ENCODE measurements at places on chromosomes 2 and 18.
A peak's percentile ranks its signal among the peaks of the same experiment; 100 is the strongest.

DNA sequence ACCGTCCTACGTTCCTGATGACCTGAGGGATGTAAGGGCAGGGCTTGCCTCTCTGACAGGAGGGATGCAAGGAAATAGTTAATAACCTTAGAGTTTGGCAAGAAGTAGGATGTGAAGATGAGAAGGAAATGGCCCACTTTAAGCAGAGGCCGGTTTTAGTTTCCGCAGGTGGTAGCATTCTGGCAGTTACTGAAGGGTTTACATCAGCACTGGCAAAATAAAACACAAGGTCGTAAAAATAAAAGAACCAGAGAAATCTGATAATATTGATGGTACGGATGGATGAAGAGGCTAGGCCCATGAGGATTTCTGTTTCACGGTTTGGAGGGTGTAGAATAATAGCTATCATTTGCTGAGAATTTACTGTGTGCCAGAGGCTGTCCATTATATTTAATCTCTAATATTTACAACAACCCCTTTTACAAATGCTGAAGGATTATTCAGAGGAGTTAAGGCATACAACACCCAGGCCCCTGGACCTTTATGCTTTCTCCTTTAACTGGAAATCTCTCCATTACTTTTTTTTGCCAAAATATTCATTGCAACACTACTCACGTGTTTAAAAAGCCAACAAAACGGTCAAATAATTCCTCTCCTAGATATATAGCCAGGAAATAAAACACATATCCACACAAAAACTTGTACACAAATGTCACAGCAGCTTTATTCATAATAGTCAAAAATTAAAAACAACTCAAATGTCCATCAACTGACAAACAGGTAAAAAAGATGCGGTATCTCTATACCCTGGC, 28.5 kb downstream of the DAPL1 start:
- no peak for DNase-seq

DNA sequence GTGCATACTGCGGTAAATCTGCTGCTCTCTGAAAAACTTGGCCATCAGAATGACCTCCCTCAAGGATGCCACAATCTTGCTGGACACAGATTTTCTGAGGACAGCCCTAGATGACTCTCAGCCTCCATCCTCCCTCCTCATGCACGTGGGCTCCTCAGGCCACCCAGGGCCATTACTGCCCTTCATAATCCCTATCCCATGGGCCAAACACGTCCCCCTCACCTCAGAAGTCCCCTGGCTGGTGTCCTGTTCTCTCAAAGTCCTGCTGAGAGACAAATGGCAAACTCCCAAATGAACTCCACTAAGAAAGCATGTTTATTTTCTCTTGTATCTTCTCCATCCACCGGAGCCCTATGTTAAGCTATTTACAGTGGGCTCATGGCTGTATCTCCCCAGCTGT, 125.7 kb downstream of the MRO start:
- no peak for DNase-seq

DNA sequence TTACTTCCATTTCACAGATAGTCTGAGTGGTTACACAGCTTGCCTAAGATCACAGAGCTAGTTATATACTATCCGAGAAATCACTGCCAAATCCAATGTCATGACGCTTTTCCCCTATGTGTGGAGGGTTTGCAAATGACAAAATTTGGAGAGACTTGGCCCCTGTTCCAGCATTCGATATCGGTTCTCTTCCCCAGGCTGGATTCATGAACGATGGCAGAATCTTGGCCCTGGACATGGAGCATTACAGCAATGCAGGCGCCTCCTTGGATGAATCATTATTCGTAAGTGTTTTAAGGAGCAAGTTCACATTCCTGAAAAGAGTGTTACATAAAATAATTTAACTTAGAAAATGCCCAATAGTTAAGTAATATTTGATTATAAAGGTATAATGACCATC, 55.1 kb downstream of the AOX1 start:
- DNase-seq: no peak

- DNase-seq: no peak
These were observed 14.0 kb downstream of the PXDN start for GRCh38 chr2:1730015-1730927.

DNA sequence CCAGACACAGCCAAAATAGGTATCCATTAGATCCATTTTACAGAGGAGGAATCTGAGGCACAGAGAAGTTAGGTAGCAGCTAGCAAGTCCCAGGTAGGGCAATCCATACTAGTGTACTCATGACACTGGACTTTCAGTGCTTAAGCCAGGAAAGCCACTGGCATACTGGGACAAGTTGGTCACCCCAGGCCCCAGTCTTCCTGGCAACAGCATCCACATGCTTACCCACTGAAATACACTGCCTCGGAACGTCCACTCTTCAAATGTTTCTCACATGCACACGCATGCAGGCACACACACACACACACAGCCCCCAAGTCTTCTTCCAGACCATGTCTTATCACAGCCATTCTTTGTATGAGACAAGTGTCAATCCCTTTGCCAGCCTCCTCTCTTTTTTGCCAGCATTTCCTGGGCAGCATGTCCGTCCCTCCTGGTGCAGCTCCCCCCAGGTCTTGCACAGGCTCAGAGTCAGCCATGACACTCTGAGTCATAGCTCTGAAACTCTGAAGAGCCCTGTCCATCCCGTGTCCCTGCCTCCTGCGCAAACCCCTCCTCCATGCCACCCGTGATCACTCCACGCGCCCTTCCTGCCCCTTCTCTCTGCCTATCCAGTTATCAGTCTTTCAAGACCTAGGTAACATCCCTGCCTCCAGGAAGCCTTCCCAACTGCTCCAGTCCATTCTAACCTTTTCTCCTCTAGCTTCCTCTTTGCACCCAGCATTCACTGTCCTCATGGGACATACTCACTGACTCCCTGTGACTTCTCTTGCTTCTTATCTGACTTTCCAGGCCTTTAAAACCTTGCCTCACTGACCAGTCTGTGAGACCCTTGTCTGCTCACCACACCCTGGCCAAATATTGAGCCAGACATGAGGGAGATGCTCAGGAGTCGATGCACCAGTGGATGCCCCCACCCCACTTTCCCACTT, 10.9 kb upstream of the TEX261 start:
- no peak for DNase-seq

DNA sequence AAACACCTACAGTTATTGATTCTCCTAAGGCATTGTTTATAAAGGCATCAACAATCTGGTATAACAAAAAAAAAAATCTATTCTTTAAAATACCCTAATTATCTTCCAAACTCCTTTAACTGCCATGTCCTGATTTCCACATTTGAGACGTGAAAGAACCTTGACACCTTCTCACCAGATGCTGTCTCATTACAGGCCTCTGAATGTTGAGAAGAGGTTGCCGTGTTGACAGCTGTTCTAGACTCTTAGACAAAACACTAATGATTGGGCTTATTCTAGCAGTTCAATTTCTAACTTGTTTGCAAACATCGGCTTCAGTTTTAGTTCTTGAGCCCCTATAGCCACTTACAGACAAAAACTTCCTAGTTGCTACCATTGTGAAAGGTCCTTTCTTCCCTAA, 988.8 kb downstream of the LRP1B start:
- no peak for DNase-seq

DNA sequence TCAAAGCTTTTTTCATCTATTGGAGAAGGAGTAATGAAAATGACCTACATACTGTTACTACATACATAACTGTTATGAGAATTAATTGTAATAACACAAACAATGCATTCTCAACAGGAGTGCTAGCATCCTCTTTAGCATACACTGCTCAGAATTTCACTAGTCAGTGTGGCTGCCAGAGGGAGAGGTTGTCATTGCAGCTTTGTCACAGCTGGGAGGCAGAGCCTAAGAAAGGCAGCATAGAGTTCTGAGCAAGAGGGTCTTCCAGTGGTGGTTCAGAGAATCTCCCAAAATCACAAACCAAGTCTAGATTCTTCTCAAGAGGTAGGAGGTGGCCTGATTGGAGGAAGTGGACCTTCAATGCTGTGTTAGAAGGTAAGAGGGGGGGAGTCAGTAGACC, 286.7 kb upstream of the CYRIA start:
- no peak for DNase-seq

DNA sequence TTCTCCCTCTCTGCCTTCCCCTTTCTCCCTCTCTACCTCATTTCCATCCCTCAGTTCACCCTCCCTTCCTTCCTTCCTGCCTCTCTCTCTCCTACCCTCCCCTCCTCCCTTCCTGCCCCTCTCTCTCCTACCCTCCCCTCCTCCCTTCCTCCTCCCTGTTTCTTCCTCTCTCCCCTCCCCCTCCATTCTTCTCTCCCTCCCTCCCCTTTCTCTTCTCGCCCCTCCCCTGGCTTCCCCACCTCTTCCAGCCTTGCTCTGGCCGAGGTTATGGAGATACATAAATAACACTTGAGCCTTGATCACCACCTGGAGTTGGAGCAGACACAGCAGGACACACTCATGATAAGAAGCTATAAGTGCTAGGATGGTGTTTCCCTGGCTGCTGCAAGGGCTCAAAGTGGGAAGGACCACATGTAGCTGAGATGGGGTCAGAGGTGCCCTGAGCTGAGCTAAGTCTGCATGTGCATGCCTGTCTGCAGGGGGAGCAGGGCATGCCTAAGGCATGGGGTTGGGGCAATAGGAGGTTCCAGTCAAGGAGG, 326.1 kb upstream of the HS6ST1 start:
- DNase-seq: no peak

GRCh38 chr2:78553866-78554647, 471.4 kb upstream of the REG3G start:
- DNase-seq: no peak

DNA sequence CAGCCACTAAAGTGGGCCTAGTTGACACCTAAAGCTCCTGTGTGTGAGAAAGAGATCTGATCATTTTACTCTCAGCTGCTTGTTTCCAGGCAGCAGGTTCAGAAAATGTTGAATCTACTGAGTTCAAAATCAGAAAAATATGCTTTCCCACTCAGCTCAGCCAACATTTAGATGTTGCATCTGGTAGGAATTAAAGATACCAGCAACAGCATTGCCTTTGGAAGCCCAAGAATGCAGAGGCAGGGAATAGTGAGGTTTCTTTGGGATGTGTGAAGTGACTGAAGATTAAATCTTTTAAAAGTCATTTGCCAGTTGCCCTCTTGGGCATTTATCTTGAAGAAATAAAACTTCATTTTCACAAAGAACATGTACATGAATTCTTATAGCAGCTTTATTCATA, 33.9 kb upstream of the DOCK10 start:
- no peak for DNase-seq

- DNase-seq: no peak
These were observed 371.6 kb downstream of the TGIF1 start for GRCh38 chr18:3821524-3821923.

GRCh38 chr18:27400001-27400400, 214.9 kb upstream of the CHST9 start:
- no peak for DNase-seq

DNA sequence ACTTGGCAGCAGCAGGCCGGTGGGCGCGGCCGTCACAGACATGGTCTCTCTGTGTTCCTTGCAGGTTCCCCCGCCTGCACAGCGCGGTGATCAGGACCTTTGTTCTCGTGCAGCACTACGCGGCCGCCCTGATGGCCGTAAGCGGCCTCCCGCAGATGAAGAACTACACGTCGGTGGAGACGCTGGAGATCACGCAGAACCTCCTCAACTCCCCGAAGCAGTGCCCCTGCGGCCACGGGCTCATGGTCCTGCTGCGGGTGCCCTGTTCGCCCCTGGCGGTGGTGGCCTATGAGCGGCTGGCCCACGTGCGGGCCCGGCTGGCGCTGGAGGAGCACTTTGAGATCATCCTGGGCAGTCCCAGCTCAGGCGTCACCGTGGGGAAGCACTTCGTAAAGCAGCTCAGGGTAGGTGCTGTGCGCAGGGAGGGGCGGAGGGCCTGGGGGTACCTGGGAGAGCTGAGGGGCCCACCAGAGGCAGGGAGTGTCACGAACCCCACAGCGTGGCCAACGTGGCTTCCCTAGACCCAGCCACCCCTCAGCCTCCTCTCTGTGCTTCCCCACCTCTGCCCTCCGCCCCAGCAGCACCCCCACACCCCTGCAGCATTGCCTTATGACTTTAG, 59.3 kb downstream of the NTSR2 start:
- DNase-seq: no peak

DNA sequence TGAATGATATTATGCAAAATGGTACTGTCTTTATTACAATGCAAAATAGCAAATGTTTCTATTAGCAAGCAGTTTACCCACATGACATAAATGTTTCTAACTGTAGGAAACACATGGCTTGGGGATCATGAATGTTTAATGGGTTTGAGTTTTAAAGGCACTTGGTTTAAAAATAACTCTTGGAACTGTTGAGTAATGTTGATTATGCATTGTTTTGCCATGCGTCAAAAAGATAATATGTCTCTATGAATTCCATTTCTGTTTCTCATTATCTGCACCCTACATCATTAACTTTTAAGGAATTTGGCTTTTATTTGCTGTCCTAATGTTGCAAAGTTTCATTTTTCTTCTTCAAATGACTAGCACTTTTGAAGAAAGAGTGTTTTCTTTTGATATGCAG, 1355.5 kb downstream of the SUCLG1 start:
- no peak for DNase-seq

- peak; percentile 27 for DNase-seq
These were observed 296.3 kb downstream of the DYSF start for GRCh38 chr2:71749671-71750101.

DNA sequence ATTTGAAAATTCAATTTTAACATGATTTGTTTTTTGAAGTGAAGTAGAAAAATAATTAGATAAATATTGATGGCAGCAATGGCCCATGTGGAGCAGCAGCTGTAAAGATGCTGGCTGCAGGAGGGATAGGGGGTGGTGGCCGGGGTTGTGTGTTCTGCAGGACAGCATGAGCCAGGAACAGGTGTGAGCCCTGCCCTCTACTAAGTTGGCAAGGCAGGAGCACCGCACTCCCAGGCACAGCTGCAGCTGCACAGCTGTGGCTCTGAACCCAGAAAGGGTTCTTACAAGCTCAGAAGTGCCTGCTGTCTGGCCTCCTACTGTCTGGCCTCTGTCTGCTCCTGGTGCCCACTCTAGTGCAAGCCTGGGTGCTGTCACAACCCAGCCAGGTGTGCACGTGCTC, 10.0 kb upstream of the DUSP19 start:
- DNase-seq: no peak

DNA sequence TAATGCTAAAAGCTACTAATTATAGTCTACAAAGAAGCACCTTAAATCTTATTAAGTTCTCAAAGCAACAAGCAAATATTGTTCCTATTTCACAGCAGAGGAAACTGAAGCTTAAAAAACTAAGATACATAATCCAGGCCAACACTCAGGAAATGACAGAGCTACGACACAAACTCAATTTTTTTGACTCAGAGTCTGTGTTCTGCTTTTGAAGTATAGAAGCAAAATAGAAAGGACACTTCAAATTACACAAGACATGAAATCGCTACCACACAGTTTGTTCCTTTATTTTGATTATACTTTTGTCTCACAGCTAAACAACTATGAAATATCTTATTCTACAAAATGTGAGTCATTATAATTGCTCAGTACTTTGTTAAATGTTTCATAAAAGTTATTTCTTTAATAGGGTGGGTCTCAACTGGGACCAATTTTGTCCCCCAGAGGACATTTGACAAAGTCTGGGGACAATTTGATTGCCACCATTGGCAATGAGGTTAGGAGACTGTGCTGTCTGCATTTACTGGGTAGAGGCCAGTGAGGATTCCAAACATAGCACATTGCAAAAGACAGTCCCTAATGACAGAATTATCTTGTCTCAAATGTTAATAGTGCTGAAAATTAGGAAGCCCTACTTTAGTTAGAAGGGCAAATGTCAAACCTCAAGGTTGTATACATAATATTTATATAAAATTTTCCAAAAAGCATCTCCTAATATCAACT, 101.5 kb upstream of the GRB14 start:
- DNase-seq: no peak

- DNase-seq: no peak
These were observed 59.8 kb downstream of the MARCHF4 start for GRCh38 chr2:216312441-216312840.

- no peak for DNase-seq
These were observed 88.5 kb downstream of the PRKCE start for GRCh38 chr2:45739796-45740485.

GRCh38 chr2:241843321-241844065, 15.2 kb downstream of the PDCD1 start:
- no peak for DNase-seq
